Glomerular endothelial cell (primary cell): ENCODE measurements at places on chromosomes 1 and 21. TPM values are rescaled to one million over a fixed set of nuclear protein-coding genes. Genes with fewer than 3 reads are reported as not detected.

Gene ETNK2
- total RNA-seq: 9.4 and 15.3 TPM in 2 replicates

Gene HORMAD1
- total RNA-seq: 0.47 TPM in 1 of 2 replicates, not detected in the other

Gene LCA5L
- 0.53 and 2.0 TPM in 2 replicates for total RNA-seq

Gene FAM72B
- 0.29 and 1.2 TPM in 2 replicates for total RNA-seq

Gene KRTAP12-2
- not detected in 2 replicates for total RNA-seq

Gene EXOSC10
- 68.9 and 89.7 TPM in 2 replicates for total RNA-seq

Gene SLC30A2
- total RNA-seq: not detected in 2 replicates

- no peak for DNase-seq
Measured at GRCh38 chr1:53655931-53656746, 82.8 kb downstream of the GLIS1 start.

GRCh38 chr1:6969106-6969505 lies 183.9 kb downstream of the CAMTA1 start:
- DNase-seq: no peak

GRCh38 chr1:39822146-39822545 lies 33.5 kb upstream of the BMP8B start:
- DNase-seq: no peak

DNA sequence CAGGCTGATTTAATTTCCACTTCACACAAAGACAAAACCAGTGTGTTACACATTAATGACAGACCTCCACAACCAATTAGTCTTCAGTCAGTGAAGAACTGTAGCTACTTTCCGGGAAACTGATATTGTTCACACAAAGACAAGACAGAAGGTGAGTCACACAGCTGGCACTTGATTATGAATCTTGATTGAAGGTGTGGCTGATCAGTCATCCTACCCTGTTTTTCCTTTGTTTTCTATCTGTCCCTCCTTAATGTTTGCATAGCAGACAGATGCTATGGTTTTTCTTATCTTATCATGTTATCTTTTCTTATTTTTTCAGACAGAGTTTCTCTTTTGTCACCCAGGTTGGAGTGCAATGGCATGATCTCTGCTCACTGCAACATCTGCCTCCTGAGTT lies 185.1 kb upstream of the GREM2 start:
- DNase-seq: no peak

DNA sequence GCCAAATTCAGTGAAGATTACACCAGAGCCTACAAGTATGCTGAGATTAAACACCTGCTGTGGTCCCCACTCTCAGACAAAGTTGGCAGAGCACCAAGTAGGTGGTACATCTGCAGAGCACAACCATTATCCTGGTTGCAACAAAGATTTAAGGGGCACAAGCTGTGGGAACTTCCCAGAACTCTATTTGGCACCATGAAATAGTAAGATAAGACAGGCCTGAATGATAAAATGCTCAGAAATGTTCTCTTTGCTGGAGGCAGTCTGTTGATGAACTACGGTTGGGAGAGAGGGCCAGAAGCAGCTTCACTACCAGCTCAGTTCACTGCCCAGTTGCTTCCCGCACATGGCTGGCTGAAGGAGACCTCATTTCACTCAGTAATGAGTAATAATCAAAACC lies 19.9 kb downstream of the RPL5 start:
- no peak for DNase-seq

GRCh38 chr1:93601686-93602085 lies 80.0 kb downstream of the BCAR3 start:
- no peak for DNase-seq

DNA sequence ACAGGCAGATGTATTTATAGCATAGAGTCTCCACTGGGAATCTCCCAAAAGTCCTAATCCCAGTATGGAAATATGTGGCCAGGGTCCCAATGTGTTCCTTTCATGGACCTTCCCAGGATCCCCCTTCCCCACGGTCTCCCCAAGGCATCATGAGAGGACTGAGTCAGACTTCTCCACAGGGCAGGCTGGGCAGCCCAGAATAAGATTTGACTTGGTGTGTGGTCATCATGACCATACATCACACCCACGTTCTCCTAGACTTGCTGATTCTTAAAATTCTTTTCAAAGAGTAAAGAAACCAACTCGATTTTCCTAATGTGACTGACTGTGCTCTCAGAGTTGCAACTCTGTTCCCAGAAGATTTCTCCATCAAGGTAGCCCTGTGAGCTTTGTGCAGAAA lies 93.9 kb upstream of the CD34 start:
- no peak for DNase-seq

- no peak for DNase-seq
Measured at GRCh38 chr1:47235806-47236205, 3.8 kb upstream of the TAL1 start.

DNA sequence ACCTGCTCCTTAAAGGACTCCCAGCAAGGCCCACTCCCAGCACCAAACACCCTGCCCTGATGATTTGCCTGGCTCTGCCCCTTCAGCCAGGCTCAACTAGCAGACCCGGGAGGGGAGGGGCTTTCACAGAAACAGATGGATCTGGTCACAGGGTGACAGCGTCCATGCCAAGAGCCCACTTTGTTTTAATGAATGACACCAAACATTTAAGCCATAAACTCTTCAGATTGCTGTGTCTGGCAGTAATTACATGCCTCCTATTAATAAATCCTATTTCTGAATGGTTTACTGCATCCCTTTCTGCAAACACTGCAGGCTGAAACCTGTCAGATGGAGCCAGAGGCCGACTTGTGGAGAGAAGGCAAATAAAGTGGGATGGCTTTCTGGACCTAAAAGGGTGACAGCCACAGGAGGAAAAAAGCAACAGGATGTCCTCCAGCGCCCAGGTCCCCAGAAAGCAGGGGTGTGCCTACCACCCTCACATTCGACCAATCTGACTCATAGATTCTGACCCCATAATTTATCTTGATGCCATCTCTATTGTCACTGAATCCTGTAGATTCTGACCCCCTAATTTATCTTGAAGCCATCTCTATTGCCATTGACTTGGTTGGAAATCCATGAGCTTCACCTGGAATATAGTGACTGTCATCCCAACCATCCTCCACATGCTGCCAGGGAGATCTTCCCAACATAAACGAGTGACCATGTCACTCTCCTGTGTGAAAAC lies 200.9 kb downstream of the PLPP3 start:
- no peak for DNase-seq

GRCh38 chr1:36912365-36912865 lies 121.9 kb downstream of the GRIK3 start:
- DNase-seq: no peak

DNA sequence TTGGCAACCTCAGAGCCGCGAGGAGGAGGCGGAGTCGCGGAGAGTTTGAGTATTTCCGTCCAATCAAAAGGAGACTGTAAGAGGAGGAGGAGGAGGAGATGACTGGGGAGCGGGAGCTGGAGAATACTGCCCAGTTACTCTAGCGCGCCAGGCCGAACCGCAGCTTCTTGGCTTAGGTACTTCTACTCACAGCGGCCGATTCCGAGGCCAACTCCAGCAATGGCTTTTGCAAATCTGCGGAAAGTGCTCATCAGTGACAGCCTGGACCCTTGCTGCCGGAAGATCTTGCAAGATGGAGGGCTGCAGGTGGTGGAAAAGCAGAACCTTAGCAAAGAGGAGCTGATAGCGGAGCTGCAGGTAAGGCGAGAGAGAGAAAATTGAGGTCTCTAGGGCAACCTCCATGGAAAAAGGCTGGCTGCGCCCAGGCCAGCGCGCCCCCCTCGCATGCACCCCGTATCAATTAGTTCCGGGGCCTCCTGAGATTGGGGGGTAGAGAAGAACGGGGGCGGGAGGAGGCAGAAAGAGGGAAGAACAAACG lies at the start of gene PHGDH:
Gene PHGDH, plus strand, starts transcription at position 131 of the 538 bp plus-strand sequence. Its CDS starts 89 bp downstream, at position 220.
- no peak for DNase-seq

DNA sequence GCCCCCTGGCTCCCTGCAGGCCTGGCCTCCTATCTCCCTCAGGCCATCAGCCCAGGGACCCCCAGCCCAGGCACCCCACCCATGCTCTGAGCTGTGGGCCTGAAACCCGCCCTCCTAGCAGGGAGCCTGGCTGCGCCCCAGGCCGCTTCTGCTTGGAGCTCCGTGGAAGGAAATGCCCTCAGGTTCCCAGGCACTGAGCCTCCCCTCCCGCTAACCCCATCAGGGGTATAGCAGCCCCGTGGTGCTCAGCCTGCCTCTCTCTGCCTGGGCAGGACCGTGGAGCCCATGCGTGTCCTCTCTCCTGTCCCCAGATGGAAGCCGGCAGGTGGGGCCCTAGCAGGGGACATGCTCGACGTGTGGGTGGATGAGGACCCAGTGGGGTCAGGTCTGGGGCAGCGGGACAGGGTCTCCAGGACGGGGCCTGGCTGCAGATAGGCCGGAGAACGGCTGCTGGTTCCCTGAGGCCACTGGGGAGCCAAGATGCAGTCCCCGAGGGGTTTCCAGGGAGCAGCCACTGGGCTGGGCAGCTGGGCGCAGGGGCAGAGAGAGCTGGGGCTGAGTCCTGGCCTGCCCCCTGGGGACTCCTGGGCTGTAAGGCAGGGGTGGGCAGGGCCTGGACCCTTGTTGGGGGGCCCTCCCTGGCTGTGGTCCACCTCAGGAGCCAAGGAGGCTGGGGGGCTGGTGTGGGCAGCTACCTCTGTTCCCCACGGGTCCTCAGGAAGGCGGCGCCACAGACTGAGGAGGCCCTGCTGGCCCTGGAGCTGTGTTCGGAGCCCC lies 75.5 kb downstream of the MORN1 start:
- no peak for DNase-seq

GRCh38 chr1:58780411-58780810 lies 3.4 kb downstream of the JUN start:
- no peak for DNase-seq

- DNase-seq: no peak
Measured at GRCh38 chr1:66211521-66211920, 322.4 kb upstream of the SGIP1 start.

- DNase-seq: no peak
Measured at GRCh38 chr1:33482412-33482811, 10.0 kb downstream of the ZSCAN20 start.

DNA sequence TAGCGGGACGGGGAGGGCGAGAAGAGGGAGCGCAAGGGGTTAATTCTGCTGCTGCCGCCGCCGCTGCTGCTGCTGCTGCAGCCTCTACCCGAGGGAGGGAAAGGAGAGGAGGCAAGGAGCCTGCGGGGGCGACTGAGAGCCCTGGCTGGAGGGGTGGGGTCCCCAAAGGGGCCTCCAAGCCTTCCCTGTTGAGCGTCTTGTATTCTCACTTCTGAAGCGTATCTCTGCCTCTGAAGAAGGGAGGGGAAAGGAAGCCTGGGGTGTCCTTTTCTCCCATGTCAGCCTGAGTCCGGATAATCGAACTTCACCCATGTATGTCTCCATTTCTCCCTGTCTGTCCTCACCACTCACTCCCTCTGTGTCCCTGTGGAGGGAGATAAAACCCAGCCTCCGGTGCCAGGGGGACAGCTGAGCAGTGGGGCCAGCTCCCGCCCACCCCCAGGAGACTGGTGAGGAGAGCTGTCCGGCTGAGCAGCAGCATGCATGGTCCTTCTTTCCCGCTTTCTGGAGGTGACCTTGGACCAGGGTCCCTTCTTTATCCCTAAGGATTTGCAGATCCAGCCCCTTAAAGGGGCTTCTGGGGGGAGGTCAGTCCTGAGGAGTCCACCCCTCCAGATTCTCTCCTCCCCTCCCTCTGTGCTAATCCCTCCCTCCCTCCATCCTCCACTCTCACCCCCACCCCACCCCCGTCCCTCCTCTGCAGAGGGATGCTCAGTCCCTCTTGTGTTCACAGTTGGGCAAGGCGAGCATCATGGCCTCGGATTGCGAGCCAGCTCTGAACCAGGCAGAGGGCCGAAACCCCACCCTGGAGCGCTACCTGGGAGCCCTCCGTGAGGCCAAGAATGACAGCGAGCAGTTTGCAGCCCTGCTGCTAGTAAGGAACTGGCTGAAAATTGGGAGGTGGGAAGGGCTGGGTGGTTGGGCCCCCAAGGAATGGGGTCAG lies 1.0 kb downstream of the NCDN start:
- no peak for DNase-seq

- no peak for DNase-seq
Measured at GRCh38 chr1:50720457-50721053, 239.5 kb downstream of the FAF1 start.

DNA sequence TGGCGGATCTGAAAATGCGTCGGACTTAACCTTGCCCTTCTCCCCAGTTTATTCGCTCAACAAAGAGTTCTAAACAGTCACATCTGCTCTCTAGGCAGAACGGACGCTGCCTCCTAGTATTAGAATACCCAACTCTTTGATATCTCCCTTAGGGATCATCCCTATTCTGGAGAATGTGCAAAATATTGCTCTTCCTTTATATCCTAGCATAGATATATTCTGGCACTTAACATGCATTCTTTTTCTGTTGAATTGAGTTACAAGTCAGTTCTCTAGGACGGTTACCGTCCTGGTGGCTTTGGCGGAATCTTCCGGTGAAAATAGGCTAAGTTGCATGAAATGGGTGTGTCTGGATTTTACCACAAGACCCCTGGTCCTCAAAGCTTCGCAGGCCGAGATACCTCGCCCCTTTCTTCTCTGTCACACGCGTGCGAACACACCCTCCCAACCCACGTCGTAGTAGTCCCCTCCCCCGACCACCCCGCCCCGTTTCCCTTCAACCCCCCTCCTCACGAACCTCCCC lies 501 bp upstream of the DNAJC6 start:
- DNase-seq: no peak

DNA sequence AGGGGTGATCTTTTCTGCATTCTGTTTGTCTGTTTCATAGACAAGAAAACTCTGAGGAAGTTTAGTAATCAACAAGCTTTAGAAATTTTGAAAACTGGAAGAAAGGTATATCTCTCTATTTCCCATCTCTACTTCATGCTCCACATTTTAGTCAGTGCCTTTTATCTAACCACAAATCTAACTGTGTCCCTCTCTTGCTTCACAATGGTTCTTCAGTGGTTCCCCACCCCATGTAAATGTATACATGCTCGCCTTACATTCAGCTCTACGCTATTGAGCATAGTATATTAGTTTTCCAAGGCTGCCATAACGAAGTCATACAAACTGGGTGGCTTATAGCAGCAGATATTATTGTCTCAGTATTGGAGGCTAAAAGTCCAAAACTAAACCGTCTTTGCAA lies 14.4 kb upstream of the SAMSN1 start:
- no peak for DNase-seq

DNA sequence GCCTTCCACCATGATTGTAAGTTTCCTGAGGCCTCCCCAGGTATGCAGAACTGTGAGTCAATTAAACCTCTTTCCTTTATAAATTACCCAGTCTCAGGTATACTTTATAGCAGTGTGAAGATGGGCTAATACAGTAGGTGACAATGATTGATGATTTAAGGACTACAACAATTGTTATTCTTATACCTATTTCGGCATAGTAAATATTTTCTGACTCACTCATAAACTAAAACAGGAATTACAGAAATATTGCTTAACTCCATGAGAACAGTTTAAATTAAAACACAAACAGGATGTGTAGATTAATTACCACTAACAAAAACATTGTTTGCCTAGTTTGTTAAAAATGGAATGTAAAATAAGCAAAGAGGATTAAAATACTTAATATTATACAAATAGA lies 839.9 kb downstream of the LTN1 start:
- no peak for DNase-seq

- DNase-seq: no peak
Measured at GRCh38 chr1:214525535-214526019, 25.8 kb downstream of the PTPN14 start.
